ENCODE measurements at places on chromosomes 5 and 9. TPM values are rescaled to one million over a fixed set of nuclear protein-coding genes. Genes with fewer than 3 reads are reported as not detected.

ARID3C gene
- total RNA-seq = not detected

RLN2 gene
- not detected for total RNA-seq

SKP1 gene
- total RNA-seq = 336 TPM

ZDHHC11 gene
- 2.8 TPM for total RNA-seq

CENPP gene
- total RNA-seq = 1.7 TPM

GFI1B gene
- not detected for total RNA-seq

FOXD4 gene
- 0.17 TPM for total RNA-seq

GPX3 gene
- 18.4 TPM for total RNA-seq

CCIN gene
- 1.7 TPM for total RNA-seq

TSLP gene
- total RNA-seq = 5.7 TPM

QRFP gene
- not detected for total RNA-seq

DPYSL3 gene
- total RNA-seq = 185 TPM

FBP2 gene
- not detected for total RNA-seq

NUDT12 gene
- total RNA-seq = 11.1 TPM
